ENCODE measurements at places on chromosomes 2 and 18. TPM values are rescaled to one million over a fixed set of nuclear protein-coding genes. Genes with fewer than 3 reads are reported as not detected.
A peak's percentile ranks its signal among the peaks of the same experiment; 100 is the strongest.

GALNT5 gene
- total RNA-seq: not detected

DNA sequence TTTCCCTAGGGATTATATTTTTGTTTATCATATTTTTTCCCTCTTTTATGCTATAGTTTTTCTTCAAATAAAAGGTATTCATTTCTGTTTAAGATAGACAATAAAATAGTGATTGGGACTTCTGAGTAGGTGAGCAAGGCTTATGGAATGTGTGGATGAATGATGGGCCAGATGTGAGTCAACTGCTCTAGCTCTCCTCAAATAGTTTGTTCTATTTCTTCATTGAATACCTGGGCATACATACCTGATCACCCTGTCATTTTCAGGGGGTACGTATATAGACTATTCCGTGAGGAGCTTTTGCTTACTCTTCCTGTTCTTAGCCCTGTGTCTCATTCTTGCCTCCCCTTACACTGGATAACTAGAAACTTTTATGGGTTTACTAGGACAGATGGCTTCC, 41.9 kb downstream of the BABAM2 start:
- no peak overlapping the region for H3K4me3 ChIP-seq
- peak; percentile 94 for DNase-seq
- H3K27me3 ChIP-seq: no peaks in the 10 kb centered on the region
- 0 out of 2 replicates have a peak, but pooled peaks cover 5% of the 10 kb centered on the region for H3K36me3 ChIP-seq

DNA sequence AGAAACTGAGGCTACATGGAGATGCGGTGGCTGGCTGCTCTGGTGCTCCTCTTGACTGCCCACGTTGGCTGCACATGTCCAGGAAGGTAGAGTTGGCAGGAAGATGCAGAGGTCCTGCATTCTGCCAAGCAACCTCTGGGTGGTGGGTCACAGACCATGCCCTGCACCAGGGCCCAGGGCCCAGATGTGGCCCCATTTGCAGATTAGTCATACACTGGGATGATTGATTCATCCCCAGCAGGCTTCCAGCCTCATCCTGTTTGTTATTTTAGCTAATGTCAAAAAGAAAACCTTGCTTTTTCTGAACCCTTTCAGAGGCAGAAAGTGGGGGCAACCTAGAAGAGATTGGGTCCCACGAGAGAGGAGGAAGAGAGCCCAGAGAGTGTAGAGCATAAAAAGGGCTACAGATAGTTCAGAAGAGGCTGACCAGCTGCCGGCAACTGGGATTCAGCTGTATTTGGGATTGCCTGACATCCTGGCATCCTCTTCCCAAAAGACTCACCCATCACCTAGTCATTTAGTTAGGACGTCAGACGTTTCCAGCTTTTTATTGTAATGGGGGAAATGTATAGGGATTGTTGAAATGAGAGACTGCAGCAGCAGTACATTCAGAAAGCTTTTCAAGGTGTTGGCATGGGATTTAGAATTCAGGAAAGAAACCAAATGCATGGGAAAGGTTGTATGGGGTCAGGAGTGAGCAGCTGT, 101.9 kb downstream of the CTIF start:
- H3K27ac ChIP-seq: no peak overlapping the region
- no peak for DNase-seq
- H3K36me3 ChIP-seq: no peaks in the 10 kb centered on the region
- H3K4me1 ChIP-seq: no peaks in the 10 kb centered on the region
- H3K27me3 ChIP-seq: no peaks in the 10 kb centered on the region

GRCh38 chr18:4181086-4181485, 274.0 kb downstream of the DLGAP1 start:
- H3K36me3 ChIP-seq: no peaks in the 10 kb centered on the region
- H3K27me3 ChIP-seq: no peaks in the 10 kb centered on the region
- DNase-seq: no peak
